ENCODE measurements at places on chromosomes 13 and 19.

GRCh38 chr13:50451609-50452008 lies 391.9 kb downstream of the DLEU7 start:
- DNase-seq, result no peak

DNA sequence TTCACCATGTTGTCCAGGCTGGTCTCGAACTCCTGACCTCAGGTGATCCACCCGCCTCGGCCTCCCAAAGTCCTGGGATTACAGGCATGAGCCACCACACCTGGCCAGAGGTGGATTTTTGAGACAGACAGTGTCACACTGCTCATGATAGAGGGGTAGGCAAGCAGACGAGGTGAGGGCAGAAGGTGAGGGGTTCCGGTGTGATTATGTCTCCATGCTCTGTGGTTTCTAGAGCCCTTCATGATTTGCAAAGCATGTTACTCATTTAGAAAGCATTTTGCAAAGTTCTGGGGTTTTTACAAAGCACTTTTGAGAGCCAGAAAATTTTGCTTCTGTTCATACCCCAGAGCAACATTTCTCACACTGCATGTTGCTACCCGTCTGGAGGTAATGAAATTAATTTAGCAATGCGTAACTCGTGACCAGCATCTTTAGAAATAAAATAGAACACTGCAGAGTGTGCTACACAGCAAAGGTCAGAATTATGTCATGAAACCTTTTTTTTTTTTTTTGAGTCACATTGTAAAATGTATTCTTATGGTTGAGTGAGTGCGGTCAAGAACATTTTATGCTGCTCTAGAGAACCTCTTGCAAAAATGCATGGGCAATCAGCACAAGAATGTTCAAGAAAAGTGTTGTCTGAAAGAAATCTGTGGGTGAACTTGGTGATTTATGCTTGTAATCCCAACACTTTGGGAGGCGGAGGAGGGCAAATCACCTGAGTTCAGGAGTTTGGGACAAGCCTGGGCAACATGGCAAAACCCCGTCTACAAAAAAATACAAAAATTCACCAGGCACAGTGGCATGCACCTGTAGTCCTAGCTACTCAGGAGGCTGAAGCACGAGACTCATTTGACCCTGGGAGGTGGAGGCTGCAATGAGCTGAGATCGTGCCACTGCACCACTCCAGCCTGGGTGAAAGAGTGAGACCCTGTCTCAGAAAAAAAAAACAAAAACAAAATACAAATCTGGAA lies 58.0 kb downstream of the MAP4K1 start:
- DNase-seq, result no peak

DNA sequence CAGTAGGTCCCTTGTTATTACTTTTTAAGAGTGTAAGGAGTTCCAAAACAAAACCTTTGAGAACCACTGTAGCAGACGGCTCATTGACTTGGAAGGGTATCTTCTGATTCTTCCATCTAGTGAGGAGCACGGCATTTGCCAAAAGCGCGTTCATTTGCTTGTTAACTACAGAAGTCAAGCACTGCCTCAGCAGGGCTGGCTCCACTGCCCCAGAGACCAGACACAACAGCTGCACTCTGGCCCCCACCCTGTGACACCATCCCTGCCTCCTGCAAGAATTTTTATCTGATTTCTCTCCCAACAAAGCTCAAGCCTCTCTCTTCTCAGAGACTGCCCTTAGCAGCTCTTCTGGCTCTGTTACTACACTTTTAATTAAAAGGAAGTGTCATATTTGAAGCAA lies 20.7 kb upstream of the XPO4 start:
- DNase-seq, result no peak

GRCh38 chr13:93715866-93716265 lies 489.3 kb downstream of the GPC6 start:
- DNase-seq, result no peak

DNA sequence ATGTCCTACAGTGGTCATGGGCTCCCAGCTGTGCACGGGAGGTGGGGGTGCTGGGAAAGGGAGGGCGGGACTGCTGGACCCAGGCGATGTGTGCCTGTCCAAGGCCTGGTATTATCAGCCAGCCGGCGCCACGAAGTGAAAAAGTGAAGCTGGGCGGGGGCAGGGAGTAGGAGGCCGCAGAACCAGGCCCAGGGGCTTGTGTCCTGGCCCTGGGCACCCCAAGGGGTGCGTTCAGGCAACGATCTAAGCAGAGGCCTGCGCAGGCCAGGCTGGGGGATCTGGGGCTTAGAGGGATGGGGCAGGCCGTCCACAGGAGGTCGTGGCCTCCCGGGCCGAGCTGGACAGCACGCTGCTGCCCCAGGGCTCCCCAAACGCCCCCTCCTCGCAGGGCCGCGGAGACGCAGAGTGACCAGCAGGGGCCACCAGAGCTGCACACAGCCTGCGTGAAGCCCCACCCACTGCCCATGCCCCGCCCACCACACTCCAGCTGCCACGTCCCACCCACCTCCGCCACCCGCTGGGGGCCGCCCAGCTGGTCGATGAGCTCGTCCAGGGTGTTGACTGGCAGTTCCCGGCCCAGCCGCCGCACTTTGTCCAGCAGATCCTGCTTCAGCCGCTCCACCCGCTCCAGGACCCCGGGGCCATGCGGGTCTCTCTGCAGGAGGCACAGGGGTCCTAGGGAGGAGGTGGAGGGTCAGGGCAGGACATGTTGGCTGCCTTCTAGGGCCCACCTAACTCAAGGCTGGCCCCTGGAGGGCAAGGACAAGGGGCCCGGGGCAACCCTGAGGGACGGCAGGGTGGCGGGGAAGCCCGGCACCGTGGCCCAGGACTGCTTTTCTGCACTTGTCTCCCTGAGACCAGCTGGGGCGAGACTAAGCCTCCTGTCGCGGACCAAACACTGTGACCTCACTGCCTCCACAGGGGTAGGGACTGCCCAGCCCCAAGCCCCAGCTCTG lies 9.5 kb downstream of the GPX4 start:
- no peak for DNase-seq

GRCh38 chr13:45909673-45910072 lies 58.1 kb upstream of the SIAH3 start:
- DNase-seq, result no peak

DNA sequence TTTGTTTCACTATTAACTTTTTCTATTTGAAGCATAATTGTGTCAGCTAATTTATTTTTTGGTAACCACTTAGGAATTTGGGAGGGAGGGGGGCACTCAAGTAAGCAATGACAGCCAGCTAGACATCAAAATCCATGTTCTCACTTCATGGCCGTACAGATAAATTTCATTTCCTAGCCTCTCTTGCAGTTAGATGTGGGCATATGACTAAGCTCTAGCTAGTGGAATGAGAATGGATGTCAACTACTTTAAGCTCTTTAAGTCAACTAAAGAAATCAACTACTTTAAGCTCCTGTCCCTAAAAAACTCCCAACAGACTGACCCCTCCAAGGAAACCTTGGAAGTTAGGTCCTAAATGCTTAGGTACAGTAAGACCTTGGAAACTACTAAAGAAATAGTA lies 92.0 kb downstream of the KCNRG start:
- DNase-seq, result no peak

DNA sequence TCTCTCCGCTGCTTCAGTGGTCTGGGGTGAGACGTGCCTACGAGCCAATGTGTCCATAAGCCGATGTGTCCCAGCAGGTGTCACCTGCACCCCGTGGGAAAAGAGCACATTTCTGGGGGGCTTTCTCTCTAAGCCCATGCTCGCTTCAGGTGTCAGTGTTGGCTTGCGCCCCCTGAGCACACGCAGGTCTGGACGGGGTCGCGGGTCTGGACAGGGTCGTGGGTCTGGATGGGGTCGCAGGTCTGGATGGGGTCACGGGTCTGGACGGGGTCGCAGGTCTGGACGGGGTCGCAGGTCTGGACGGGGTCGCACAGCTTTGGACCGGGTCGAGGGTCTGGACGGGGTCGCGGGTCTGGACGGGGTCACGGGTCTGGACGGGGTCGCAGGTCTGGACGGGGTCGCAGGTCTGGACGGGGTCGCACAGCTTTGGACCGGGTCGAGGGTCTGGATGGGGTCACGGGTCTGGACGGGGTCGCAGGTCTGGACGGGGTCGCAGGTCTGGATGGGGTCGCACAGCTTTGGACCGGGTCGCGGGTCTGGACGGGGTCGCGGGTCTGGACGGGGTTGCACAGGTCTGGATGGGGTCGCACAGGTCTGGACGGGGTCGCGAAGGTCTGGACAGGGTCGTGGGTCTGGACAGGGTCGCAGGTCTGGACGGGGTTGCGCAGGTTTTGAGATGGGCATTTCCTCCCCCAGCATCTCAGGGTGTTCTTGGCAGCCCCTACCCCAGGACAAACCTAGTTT lies 24.5 kb upstream of the TFDP1 start:
- DNase-seq, result no peak

GRCh38 chr13:40401911-40402776 lies 264.3 kb downstream of the FOXO1 start:
- DNase-seq, result peak; percentile 100

DNA sequence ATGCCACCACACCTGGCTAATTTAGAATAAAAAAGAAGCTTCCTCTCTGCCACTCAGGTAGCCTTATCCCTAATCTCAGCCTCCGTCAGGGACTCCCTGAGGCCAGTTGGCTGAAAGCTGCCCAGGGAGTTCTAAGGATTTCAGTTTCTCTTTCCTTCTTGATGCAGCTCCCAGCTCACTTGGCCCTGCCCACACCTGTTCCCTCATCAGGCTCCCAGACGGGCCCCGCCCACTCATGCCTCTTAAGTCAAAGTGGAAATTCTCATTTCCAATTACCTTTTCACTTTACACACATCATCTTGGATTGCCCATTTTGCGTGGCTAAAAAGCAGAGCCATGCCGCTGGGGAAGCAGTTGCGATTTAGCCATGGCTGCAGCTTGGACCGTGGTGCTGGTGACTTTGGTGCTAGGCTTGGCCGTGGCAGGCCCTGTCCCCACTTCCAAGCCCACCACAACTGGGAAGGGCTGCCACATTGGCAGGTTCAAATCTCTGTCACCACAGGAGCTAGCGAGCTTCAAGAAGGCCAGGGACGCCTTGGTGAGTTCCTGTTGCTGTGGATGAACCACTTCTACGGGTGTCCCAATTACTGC lies at the start of gene IFNL1:
IFNL1 (plus strand) TSS at position 353 of the 591 bp plus-strand sequence; CDS start at position 368, 15 bp downstream.
- DNase-seq, result no peak

- DNase-seq, result no peak
Measured at GRCh38 chr19:31378404-31378803, 29.2 kb upstream of the TSHZ3 start.

DNA sequence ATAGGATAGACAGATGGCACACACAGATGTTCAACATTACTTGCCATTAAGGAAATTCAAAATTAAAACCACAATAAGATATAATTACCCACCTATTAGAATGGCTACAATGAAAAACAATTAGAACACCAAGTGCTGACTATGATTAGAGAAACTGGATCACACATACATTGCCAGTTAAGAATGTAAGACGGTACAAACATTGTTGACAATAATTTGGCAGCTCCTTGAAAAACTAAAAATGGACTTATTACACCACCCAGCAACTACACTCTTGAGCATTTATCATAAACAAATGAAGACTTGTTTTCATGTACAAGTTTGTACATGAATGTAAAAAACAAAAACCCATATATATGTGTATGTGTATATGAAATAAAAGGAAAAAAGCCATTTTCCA lies 13.7 kb downstream of the ZNF461 start:
- DNase-seq, result no peak

DNA sequence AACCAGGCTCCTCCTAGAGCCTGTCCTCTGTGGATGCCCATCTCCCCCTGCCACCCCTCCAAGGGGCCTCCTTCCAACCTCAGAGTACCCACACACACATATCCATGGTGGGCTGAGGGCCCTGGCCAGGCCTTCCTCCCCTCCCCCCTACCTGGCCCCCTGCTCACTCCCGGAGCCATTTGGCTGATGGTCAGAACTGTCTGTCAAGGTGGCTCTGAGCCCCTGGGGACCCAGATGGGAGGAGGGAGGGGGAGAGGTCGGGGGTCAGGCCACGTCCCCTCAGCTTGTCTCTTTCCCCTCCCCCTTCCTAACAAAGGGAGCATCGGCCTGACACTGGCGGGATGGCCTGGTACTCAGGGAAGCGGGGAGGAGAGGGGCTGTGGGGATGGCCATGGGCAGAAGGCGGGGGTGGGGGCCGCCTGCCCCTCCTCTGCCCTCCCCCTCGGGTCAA lies 18.7 kb upstream of the POU2F2 start:
- no peak for DNase-seq

DNA sequence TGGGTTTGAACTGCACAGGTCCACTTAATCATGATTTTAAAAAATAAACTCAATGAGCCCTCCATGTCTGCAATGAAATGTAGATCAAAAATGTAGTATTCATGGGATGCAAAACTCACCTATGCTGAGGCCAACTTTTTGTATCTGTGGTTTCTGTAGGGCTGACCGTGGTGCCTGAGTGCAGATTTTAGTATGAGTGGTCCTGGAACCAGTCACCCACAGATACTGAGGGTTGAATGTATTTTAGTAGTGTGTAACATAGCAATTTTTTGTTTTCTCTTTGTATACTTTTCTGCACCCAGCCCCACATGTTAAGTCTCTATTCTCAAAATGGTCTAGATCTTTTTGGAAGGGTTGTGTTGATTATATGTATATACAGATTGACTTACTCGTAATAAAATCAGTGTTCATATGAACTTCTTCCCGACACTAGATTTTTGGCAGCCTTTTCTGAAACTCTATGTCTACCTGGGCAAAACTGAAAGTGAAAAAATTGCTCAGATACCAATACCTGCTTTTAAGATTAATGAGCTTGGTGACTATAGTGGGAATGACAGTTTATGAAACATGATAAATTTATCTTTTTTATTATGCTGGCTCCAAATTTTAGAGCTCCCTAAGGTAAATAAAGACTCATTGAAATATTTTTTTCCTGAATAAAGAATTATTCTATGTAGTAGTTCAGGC lies 51.6 kb downstream of the DNAJC15 start:
- DNase-seq, result no peak
